ENCODE measurements at places on chromosomes 5 and 9.

DNA sequence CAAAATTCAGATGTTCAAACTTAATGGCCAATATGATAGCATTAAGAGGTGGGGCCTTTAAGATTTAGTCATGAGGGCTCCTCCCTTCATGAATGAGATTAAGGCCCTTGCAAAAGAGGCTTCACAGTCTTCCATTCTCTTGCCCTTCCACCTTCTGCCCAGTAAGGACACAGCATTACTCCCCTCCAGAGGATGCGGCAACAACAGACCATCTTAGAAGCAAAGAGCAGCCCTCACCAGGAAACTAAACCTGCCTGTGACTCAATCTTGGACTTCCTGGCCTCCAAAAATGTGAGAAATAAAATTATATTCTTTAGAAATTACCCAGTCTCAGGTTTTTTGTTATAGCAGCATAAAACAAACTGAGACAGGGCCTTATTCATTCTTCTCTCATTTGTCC is 8.2 kb downstream of the AP3B1 start:
- no peak for DNase-seq

DNA sequence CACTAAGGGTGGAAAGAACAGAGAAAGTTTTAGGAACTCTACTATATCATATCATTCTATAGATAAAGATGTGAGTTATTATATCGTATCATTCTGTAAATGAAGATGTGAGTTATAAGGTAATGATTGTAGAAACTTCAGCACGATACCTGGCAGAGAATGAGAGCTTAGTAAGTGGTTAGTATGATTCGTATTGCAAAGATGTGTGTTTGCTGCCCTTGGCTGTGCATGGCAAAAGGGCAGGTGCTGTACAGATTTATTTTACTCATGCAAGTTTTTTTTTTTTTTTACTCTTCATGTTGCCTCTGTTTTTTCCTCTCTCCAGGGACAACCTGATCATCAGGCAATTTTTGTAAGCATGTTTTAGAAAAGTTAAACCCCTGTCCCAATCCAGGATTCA is 83.3 kb downstream of the EGFLAM start:
- DNase-seq: no peak

GRCh38 chr9:93244510-93245436 is 60.8 kb downstream of the WNK2 start:
- DNase-seq: no peak

GRCh38 chr5:72940082-72940481 is 15.8 kb upstream of the FCHO2 start:
- DNase-seq: no peak

DNA sequence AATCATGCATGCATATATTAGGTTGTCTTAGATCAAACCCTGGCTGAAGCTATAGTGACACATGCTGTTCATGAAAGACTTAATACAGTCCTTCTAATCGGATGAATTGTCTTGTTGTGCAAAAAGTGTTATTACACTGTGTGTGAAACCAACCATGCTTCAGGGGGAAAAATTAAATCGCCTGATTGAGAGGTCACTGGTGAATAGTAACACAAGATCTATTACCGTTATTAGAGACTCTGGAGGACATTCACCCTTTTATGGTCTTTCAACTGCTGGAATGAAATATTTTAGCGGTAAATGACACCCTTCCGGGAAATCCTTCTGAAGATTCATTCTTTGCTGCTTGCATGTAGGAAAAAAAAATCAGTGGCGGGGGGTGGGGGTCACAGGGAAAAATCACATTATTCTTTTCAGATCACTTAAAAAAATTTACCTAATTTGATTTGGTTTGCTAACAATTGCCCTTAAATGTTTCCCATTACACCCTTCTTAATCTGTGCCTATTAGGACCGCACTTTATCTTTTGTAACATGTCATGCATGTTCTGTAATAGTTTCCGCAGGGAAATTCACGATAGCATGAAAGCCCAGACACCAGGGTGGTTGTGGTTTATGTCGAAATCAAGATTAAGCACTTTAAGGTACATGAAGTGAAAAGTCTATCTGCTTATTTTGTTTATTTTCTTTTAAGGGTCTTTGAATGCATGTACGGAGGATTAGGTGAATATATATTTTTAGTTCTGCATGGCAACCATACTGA is 120.6 kb downstream of the FOCAD start:
- DNase-seq: no peak

- no peak for DNase-seq
These were observed 126.6 kb upstream of the IL12B start for GRCh38 chr5:159456722-159457465.

GRCh38 chr5:131064669-131065371 is 100.2 kb downstream of the HINT1 start:
- no peak for DNase-seq

DNA sequence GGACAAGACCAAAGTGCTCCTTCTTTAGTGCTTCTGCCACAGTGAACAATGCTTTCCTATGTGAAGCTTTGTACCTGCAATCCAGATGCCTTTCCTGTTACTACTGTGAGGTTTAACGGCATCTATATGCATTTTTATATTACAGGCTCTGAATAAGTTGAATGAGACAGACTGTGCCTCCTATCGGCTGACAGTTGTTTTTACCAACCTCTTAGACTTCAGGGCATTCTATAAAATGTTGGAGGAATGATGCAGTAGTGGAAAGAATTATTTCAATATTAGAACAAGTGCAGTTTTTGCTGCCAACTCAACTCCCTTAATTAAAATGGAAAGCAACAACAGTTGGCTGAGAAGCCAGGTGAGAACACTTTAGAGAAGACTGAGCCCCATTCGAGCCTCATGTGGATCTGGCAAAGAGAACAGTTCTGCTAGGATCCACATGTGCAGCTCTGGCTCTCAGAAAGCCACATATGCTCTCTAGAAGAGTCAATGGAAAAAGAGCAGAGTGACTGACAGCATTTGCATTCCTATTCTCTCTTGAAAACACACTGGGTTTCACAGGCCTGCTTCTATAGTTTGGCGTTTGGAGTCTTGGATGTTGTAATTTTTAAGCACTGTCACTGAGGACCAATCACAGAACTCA is 147.5 kb downstream of the LURAP1L start:
- no peak for DNase-seq

- DNase-seq: no peak
These were observed 1251.4 kb upstream of the CDH6 start for GRCh38 chr5:29942089-29942488.

DNA sequence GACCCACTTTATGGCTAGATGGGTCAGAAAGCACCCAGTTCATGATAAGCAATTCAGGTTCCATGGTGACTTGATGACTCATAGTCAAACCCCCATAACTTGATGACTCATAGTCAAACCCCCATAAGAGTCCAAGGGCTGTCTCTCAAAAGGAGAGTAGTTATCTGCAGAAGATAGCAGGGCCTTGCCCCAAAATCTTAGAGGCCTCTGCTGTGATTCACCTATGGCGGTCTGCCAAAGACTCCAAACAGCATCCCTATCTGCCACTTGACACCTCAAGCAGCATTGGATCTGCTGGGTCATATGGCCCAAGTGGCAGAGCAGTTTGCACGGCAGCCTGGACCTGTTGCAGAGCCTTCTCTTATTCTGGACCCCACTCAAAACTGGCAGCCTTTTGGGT is 395.2 kb upstream of the KIF2A start:
- no peak for DNase-seq

DNA sequence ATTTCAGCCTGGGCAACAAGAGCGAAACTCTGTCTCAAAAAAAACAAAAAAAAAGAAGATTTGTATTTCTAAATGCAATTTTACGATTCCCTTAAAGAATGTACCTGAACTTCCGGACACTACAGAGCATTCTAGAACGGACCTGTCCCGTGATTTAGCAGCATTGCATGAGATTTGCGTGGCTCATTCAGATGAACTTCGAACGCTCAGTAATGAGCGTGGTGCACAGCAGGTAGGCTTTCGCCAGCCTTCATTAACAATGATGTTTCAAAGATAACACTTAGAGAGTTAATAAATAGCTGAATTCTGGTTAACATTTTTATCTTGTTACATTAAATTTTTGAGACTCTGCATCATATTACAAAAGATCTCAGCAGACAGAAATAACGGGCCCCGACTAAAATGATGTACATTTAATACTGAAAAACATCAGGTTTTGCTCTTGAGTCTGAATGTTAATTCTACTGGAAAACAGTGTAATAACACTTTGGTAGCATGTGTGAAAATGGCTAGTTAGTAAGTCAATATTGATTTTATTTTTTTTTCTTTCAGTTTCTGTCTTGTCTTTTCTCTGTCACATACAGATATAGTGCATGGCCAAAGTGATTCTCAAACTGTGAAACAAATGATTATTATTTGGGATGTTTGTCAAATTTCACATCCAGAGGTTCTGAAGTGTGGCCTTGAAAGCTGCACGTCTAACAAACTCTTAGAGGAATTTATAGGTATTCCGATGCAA is 23.3 kb downstream of the CCNH start:
- DNase-seq: no peak

- no peak for DNase-seq
These were observed 19.0 kb downstream of the STOM start for GRCh38 chr9:121350993-121351561.

DNA sequence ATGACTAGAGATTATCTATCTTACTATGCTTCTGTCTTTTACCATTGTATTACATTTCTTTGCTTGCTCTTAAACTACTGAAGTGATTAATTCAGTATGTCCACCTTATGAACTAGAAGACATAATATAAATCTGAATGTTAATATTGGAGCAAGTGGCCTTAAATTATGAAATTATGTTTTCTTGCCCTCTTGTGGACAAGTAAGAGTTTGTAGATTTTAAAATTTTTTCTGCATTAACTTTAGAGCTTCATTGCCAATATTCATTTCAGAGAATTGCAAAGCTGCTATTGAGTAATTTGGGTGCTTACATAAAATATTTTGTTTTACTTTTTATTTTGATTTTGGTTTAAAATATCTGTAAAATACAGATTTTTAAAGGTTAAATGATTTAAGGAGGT is 55.3 kb downstream of the RANBP17 start:
- DNase-seq: no peak

- no peak for DNase-seq
These were observed 42.4 kb upstream of the TJP2 start for GRCh38 chr9:69131682-69132081.

Measured in NCI-H774 (cell line).